ENCODE measurements at places on chromosomes 1 and 21.

DNA sequence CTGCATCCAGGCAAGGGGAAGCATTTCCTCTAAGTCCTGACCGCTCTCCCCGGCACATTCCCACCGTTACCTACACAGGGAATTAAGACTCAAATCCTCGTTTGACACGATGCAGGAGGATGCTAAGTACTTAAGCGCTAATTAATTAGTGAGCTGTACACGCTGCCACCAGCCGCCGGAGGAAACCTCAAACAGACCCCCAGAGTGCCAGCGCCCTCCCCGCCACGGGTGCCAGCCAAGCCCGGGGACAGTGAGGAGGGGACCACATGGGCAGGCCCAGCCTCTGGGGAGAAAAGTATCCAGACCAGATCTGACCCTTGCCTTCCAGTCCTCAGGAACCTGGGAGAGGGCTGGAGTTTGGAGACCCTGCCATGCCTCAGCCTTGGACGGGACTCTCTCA is 17.4 kb upstream of the CASZ1 start:
- DNase-seq = no peak

DNA sequence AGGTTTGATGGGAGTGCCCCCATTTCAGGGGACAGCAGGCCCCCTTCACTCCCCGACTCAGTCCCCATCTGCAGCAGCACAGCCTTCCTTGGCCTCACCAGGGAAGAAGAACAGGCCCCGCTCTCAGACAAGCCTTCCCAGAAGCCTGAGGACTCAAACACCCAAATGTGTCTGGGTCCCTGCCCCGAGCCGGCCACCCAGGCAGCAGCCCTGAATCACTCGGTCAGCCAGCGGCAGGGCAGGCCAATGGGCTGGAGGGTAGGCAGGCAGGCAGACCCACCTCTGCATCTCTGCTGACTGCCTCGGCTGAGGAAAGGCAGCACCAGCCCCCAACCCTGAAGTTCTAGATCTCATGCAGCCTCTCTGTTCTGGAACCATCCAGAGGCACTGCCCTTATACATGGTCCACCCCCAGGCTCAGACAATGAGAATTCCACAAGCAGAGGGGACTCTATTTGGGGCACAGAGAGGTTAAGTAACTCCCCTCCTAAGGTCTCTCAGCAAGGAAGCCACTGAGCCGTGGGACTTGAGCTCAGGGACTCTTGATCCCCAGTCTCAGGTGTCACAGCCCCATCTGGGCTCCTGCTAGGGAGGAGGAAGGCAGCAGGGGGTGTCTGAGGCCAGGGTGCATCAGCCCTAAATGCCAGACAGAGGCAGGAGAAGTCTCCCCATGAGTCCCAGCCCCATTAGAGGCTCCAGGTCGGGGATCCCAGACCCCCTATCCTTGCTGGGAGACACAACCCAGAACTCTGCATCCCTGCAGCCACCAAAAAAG is 33.2 kb upstream of the RUNX3 start:
- DNase-seq = no peak

DNA sequence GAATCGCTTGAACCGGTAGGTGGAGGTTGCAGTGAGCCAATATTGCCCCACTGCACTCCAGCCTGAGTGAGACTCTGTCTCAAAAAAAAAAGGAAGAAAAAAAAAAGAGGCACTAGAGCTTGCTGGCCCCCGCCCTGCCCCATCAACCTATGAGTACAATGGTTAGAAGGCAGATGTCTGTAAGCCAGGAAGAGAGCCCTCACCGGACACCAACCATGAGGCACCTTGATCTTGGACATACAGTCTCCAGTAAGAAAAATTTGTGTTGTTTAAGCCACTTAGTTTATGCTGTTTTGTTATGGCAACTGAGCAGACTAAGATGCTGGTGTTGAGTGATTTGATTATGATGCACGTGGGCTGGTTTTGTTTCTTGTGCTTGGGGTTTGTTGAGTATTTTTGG is 34.2 kb downstream of the DIP2A start:
- no peak for DNase-seq

DNA sequence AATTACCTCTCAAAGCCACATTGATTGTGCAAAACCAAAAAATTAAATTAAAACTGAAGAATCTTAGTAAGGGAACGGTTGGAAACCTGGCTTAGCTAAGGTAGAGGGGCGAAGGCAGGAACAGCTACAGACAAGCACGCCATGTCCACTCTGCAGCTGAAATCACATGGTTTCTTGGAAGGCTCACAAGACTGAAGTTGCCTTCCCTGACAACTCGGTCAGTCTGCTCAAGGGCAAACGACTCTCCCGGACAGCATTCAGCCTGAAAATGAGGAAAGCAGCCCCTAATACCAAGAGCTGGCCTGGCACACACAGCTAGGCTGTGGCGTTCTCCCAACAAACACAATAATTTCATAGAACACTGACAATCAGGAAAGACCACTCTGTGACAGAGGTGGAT is 22.7 kb upstream of the BECN2 start:
- no peak for DNase-seq

DNA sequence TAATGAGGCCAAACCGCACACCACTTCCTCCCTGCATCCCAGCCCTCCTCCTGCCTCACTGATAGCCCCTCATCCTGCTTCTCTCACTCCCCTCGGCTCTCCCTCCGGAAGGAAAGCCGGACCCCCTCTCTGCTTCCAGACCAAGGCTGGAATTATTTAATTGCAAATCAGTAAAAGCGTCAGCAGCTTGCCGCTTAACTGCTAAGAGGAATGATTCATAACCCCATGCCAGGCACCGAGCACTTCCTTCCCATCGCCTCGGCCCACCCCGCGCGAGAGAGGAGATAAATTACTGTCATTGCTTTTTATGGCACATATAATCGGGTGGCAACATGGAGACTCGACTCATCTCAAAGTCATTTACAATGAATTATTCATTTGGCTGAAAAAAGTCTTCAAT is 77.3 kb downstream of the UBIAD1 start:
- no peak for DNase-seq

- no peak for DNase-seq
Observed at GRCh38 chr1:110387048-110387754, 3.6 kb downstream of the SLC16A4 start.

GRCh38 chr1:232045139-232045994 is 418.8 kb downstream of the DISC1 start:
- DNase-seq = no peak
